Activated naive CD8-positive, alpha-beta T cell treated with anti-CD3 and anti-CD28 coated beads, Interleukin-2, amount 10 ng/mL, durations not matched to agents 7 days and 5 days (primary cell): ENCODE measurements at places on chromosomes 3 and 15.

DNA sequence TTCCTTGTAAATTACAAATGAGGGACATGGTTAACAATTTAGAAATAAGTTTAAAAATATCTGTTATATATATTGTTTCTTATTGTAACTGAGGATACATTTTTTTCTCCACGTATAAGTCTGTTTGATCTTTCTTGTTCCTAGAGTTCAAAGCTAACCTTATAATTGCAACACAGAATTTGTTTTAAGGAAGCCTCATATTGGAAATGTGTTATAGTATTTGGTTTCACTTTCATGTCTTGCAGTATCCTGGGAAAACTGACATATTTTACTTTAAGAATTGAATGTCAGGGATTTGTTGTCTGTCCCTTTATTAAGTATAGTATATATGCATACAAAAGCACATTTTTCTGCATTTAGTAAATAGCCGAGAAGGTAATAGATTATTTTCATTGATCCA, 23.5 kb upstream of the NIT2 start:
- DNase-seq = no peak

DNA sequence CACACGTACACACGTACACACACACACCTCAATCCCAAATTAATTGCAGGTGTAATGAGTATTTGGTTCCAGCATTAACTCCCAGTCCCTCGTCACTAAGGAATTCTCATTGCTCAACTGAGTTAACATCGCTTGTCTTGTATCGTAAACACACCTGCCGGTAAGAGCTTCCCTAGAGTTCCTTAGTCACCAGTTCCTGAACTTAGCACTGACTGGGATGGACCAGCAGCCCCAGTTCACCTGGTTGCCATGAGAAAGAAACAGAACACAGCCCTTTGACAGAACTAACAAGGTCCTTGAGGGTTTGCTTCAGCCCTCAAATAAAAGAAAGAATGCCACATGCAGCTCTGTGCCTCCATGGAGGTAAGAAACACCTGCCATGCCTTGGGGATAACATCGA, 66.3 kb upstream of the SLCO3A1 start:
- no peak for DNase-seq

DNA sequence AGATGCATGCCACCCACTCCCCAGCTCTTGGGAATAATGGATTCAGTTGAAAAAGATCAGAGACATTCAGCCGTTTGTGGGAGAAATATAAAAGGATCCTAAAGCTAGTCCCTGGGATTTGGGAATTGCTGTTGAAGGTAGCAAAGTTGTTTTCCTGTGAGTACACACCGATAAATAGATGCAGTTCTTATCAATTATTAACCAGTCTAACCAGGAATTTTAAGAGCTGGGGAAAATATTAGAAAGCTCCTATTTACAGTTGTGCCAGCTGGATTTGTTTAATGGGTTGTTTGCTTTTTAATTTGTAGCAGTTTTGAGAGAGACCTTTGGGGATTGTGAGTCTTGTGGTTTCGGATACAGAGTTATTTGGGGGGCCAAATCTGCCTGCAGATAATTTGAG, 44.2 kb upstream of the SKOR1 start:
- no peak for DNase-seq

- no peak for DNase-seq
Measured at GRCh38 chr3:155859859-155860258, 5.6 kb upstream of the SLC33A1 start.

DNA sequence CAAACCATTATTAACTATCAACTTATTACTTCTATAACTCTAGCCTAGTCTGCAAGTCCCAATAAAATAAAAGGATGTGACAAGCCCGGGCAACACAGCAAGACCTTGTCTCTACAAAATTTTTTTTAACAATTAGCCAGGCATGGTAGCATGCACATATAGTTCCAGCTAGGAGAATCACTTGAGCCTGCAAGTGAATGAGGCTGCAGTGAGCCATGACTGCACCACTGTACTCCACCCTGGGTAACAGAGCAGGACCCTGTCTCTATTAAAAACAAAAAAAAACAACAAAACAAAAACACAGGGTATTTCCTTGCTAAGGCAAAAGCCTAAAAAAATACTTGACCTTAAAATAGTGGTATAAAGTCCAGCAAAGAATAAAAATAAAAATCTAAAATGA, 31.4 kb downstream of the ANKRD28 start:
- no peak for DNase-seq

- no peak for DNase-seq
Measured at GRCh38 chr3:81778678-81779182, 17.3 kb upstream of the GBE1 start.

- DNase-seq = no peak
Measured at GRCh38 chr15:46855388-46855787, 861.9 kb upstream of the SEMA6D start.
